ENCODE measurements at places on chromosomes 6 and 20.

DNA sequence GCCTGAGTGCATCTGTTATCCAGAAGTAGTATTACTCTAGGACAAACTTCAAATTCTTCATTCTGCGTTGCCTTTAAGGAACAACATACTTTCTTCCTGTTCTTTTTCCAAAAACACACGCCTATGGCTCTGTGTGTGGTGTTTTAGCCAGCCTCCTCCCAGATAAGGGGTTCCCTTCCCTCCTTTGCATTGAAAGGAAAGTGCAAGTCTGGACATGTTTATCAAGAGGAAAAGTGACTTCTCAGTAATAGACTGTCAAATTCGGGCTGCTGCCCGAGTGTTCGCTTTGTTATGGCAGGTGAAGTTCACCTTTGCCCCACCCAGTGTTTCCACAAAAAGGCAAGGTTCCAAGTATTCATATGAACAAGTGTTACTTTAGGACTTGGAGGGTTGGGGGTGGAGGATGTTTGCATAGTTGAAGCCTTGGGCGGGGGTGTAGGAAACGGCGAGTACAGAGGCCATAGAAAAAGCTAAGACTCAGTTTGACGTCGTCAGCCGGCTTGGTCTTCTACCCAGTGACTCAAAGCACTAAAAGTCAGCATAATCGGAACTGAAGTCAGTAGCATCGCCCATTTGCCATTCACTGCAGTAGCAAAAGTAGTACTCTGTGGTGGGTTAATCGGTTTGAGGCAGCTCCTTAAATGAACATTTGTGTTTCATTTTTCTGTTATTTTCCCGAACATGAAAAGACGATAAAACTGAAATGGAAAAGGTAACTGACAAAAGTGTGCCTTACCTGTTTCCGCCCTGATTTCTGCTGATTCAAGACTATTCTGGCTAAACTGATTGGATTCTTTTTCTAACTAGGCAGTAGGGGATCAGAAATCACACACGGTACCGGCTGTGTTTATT, 12.5 kb downstream of the PRDM1 start:
- DNase-seq = no peak

DNA sequence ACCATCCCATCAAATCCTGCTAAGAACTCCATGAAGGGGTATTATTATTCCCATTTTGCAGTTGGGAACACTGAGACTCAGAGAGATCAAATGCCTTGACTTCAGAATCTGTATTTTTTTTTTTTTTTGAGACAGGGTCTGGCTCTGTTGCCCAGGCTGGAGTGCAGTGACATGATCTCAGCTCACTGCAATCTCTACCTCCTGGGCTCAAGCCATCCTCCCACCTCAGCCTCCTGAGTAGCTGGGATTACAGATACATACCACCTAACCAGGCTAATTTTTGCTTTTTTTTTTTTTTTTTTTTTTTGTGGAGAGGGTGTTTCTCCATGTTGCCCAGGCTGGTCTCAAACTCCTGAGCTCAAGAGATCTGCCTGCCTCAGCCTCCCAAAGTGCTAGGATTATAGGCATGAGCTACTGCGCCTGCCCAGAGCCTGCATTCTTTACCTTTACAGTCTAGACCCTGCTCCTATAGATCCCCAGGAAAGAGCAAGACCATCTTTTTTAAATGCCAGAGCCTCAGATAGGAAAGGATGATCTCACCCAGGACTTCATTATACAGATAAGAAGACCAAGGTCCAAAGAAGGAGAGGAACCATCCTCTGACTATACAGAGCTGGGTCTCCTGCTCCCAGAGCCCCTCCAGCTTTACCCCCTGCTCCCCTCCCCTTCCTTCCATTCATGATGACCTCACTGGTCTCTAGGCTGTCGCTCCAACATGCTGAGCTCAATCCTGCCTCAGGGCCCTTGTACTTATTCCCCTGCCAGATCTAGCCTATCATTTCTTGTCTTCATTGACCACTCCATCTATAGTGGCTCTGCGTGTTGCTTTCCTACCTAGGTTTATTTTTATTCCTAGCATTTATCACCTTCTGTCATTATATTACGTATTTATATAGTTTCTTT, 138.6 kb downstream of the CEBPB start:
- no peak for DNase-seq

GRCh38 chr6:157498817-157499216, 117.8 kb downstream of the ZDHHC14 start:
- no peak for DNase-seq

GRCh38 chr20:24764794-24765202, 184.3 kb upstream of the CST7 start:
- no peak for DNase-seq

GRCh38 chr20:9119776-9120175, 50.9 kb downstream of the PLCB4 start:
- no peak for DNase-seq

GRCh38 chr20:31667315-31668285, 29.9 kb downstream of the COX4I2 start:
- DNase-seq = no peak

DNA sequence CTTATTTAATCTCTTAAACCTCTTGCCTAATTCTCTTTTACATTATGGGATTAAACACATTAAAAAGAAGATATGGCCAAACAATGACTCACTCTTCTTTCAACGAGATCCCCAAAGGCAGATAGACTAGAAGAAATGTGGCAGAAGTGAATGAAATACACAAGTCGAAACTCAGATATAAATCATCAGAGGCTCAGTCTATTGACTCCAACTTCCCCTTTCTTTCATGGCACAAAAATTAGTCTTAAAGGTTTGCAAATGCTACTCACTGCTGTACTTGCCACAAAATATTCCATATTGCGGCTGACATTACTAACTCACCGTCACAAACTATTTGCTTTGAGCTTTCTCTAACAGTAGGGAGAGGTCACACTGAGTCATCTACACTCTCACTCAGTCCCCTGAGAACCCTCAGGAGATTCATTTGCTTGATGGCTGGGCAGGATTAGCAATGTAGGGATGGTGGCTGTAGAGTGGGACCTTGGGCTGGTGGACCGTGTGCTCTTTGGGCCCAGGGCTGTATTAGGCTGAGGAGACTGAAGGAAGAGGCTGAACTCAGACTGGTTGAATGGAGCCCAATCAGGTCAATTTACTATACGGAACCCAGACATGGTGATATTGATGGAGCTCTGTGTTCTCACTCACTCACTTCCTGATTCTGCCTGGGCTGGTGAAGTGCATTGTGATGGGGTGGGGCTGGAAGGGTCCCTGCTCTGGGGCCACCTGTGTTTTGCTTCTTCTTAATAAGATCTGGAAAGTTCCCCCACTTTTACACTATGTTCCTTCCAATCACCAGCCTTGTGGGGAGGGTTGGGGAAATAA, 42.8 kb upstream of the UBR2 start:
- peak; percentile 60 for DNase-seq

DNA sequence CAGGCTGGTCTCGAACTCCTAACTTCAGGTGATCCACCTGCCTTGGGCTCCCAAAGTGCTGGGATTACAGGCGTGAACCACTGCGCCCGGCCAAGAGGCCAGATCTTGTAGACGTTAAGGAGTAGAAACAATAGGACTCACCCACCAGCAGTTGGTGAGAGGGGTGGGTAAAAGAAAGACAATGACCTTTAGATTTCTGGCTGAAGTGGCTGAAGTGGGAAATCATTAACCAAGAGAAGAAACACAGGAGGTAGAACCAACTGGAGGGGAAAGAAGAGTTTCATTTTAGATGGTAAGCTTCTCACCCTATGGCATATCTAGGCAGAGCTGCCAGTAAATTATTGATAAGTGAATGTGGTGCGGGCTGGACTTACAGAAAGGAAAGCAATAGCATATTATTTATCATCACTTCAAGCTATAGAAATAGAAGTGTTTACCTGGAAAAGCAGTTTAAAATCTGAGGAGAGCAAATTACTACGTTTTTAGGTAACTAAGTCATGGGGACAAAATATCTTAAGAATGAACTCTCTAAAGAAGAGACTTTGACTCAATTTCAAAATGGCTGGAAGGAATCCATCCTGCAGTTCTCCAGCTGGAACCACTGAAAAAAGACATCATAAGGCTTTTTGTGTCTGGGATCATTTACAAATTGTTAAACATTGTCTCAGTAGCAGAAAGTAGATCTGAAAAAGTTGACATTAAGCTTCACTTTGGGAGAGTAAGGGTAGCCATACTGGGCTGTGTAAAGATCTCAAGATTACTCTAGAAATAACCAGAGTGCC, 109.6 kb downstream of the ALDH8A1 start:
- no peak for DNase-seq

DNA sequence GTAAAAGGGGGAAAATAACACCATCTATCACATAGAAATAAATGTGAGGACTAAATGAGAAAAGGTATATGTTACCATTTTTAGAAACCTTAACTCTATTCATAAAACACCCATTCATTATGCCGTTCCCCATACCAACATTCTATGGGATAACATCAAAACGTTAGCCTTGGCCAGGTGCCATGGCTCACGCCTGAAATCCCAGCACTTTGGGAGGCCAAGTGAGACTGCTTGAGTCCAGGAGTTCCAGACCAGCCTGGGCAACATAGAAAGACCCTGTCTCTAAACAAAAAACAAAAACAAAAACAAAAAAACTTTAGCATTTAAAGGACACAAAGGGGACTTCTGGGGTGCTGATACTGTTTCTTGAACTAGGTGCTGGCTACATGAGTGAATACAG, 1.3 kb downstream of the PIGU start:
- no peak for DNase-seq

GRCh38 chr6:130978660-130979396, 84.2 kb downstream of the EPB41L2 start:
- DNase-seq = no peak

DNA sequence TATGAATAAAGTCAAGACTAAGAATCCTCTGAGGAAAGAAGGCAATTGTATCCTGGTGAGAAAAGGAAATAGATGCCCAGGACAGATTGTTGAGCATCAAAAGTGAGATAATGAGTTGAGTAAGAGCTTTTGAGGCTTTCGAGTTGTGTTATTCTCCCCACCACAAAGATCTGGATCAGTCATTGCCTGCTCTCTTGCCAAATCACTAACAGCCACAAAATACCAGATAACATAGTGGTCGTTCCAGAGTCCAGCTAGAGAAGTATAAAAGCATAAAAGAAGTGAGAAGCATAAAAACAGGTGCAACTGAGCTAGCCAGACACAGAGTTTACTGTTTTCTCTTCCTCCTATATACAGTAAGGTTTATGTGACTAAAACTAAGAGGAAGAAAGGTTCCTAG, 4.9 kb downstream of the SPINT4 start:
- DNase-seq = no peak

GRCh38 chr6:169420912-169421543, 167.4 kb upstream of the THBS2 start:
- no peak for DNase-seq

DNA sequence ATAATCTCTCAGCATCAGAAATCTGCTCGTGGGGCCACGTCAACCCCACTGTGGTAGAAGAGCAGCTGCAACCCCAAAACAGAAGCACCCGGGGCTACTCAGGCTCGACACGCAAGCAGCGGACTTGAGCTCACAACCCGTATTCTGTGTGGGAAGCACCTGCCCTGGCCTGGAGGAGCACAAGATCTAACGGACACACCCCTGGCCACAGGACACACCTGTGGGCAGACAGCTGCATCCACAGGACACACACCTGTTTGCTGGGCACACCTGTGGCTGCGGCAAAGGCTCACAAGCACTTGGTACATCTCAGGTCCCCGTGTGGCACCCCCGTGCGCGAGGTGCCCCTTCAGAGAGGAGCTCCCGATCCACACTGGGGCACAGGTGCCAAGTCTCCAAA, 36.5 kb downstream of the ZBTB46 start:
- DNase-seq = no peak

- no peak for DNase-seq
These were observed 2.5 kb downstream of the NTSR1 start for GRCh38 chr20:62710886-62711702.

DNA sequence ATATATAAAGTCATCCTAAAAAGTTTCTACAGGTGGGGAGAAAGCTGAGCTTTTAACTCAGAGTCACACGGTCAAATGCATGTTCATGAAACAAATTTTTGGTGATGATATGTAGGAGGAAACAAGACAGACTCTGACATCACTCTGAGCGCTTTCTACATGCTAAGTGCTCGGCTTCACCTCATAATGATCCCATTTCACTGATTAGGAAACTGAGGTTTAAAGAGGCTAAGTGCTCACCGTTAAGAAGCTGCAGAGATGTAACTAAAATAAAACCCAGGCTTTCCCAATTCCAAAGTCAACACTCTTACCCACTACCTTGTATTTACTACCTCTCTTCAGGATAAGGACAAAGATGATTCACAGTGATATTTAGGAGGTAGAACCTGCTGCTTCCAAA, 4.7 kb downstream of the RMND1 start:
- no peak for DNase-seq

DNA sequence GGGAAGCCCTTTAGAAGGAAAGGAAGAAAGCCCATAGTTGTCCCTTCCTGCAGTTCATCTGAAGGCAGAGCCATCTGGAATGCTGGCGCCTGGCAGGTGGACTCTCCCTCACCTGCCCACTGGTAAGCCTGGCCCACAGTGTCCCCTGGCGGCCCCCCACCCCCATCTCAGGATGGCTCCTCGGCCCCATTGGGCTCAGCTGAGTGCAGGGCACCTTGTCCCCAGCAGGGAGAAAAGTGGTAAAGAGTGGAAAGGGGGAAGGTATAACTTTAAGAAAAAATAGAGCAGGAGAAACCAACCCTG, 12.6 kb downstream of the SS18L1 start:
- DNase-seq = no peak

DNA sequence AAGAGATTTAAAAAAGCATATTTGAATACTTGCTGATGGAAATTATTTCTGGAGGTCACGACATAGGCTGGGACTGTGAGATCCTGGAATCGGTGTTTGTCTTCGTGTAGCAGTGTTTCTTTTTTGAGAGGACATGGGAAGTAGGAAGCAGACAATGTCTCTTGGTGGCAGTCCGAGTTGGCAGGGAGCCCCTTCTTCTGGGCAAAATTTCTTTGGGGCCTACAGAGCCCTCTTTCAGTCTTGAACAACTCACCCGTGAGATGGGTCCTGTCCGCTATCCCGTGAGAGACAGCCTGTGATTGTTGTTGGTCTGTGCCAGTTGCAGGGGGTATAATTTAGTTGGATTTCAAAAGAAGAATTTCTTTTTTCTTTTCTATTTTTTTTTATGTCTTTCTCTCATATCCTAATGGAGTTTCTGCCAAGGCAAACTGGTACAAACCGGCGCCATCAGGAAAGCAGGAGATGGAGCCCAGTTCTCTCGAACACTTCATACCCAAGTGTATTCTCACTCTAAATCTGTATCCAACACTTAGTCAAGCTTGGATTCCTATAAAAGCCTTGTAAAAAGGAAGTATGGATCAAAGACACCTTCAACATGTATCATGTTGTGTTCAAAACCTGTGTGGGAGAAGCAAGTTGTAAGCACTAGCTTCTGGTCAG, 785.1 kb downstream of the MAFB start:
- DNase-seq = no peak

DNA sequence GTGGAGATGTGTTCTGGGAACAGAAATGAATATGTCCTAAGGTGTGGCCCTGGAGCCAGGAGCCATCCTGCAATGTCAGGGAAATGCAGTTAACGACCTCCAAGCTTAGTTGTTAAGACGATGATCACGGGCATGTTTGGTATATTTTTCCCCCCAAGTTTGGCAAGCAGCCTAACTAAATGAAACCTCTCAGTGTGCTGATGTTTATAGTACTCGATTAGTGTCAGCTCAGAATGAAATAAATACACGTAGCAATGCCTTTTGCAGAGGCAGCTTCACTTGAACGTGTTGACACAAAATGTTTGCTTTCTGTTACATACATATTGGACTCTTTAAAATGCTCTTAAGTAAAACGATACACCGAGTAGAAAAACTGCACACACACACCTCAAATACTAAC, 76.2 kb upstream of the OLIG3 start:
- DNase-seq = no peak

GRCh38 chr20:47914792-47915191, 129.5 kb upstream of the SULF2 start:
- no peak for DNase-seq

All from GM04504 (cell line).